Neural cell (in vitro differentiated cells): ENCODE measurements at places on chromosomes 5 and 9. TPM values are rescaled to one million over a fixed set of nuclear protein-coding genes. Genes with fewer than 3 reads are reported as not detected.

Gene RMI1
- polyA plus RNA-seq, result 12.9 and 13.1 TPM in 2 replicates

Gene IL3
- not detected in 2 replicates for polyA plus RNA-seq

Gene GLDC
- 11.4 and 13.9 TPM in 2 replicates for polyA plus RNA-seq

Gene LCNL1
- polyA plus RNA-seq, result 0.76 TPM in 1 of 2 replicates, not detected in the other

Gene CD14
- 1.5 TPM in 1 of 2 replicates, not detected in the other for polyA plus RNA-seq

Gene PCDHGB4
- polyA plus RNA-seq, result 9.3 and 13.0 TPM in 2 replicates
